ENCODE measurements at places on chromosomes 16 and 17. TPM values are rescaled to one million over a fixed set of nuclear protein-coding genes. Genes with fewer than 3 reads are reported as not detected.

GRCh38 chr17:78862073-78863023 lies 21.7 kb upstream of the USP36 start:
- DNase-seq = no peak

- no peak for DNase-seq
Observed at GRCh38 chr16:67445441-67445912, 14.6 kb downstream of the HSD11B2 start.

UQCRC2 gene
- total RNA-seq = 175 TPM

CCL3 gene
- not detected for total RNA-seq

DNA sequence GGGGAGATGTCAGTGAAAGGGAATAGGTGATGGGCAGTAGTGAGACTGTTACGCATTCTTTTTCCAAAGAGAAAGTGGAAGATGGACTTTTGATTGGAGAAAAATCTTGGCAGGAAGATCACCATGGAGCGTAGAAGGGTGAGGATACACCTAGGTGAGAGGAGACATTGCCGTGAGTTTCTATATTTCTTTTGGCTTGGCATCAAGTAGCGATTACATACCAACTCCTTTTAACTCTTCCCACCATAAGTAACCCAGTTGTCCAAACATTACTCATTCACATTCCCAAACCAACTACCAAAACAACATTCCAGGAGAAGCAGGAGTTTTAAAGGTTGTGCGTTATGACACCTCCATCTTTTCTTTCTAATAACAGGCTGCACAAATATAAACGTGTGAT lies 10.7 kb upstream of the KRT28 start:
- DNase-seq = no peak

CDRT15 gene
- total RNA-seq = not detected

STH gene
- not detected for total RNA-seq

- no peak for DNase-seq
Observed at GRCh38 chr17:30351735-30352134, 17.9 kb upstream of the TMIGD1 start.

DNA sequence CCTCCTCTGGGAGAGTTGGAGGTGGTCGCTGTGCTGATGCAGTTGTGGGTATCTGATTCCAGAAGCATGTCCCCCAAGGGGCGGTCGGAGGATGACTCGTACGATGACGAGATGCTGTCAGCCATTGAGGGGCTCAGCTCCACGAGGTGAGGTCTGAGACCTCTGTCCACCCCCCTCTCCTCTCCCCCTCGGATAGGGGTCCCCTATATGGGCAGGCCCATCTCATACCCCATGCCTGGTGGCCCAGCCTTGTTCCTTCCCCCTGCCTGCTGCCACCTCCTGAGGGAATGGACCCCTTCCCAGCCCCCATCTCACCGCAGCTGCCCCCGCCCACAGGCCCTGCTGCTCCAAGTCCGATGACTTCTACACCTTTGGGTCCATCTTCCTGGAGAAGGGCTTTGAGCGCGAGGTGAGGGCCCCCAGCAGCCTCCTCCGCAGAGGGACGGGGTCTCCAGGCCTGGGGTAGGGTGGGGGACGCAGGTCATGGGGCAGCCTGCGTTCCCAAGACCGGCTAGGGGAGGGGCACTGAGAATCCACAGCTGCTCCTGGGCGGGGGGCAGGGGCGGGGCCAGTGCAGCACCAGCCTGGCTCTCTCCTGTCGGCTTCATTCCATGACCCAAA lies 39.2 kb downstream of the ADCY7 start:
- no peak for DNase-seq

DNA sequence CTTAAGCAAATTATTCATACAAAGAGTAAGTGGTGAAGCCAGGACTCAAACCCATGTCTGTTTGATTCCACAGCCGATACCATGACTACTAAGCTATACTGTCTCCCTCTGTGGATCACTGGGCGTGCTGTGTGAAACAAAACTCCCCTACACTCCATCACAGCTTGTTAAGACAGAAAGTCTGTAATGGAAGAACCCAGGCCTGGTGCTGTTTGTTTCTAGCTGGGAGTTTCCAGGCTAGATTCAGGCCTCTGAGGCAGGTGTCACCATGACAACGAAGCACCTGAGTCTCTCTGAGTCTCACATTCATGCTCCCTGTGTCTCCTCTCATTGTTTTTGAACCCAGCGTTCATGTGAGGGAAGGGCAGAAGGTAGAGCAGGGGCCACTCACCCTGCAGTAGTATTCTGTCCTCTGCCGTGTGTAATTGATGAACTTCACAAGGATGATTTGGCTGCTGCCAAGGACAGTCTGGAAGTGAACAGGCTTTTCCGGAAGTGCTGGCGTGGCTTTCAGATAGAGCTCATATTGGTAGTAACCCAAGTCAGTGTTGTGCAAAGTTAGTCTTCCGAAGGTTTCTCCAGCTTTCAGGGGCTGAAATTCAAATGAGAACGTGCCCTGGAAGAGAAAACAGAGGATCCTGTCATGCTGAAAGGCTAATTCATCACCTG lies 8.6 kb upstream of the VAC14 start:
- DNase-seq = no peak

DNA sequence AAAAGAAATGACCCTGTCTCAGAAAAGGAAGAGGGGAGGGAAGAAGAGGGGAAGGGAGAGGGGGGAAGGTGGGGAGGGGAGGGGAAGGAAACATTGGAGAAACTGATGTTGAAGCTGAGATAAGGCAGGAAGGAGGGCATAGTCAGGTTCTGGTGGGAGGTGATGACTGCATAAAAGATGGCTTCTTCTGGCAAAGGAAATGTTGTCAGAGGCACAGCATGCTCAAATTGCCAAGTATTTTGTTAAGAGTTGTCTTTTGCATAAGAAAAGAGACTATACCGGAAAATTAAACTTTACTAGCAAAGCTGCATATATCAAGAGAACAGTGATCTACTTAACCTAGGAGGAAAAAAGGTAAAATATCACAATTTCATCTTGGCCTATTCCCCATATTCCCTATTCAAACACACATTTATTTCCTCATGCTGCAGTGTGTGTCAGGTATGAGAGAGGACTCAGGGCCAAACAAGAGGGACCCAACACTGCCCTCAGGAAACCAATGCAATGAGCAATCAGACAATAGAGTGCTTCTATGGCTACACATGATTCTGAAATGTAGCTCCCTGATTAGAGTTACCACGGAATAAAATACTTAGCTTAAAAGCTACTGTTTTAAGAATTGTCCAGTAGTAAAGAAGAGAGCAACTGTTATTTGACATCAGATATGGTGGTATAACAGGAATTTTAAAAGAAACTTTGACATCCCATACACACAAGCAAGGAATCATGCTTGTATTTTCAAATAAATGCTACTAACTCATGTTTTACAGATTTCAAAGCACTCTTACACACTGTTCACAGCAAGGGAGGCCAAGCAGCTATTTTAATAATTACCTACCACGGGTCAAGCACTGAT lies 80.9 kb downstream of the PARN start:
- no peak for DNase-seq

DNA sequence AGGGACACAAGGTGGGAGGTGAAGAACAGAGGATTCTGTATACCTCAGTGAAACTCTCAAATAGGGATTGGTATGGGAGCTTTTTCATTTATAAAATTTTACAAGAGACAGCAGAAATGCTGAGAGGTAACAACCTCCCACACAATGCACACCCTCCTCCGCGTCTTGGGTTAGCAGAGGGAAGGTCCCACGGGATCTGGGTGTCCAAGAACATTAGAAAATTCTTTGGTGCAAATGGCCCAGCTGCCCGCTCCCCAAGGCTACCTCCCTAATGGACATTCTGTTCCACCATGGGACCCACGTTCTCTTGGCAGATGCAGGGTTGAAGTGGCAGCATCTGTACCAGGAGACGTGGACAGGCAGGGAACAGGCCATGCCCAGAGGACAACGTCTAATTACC lies 22.5 kb downstream of the GPR139 start:
- DNase-seq = no peak

AKAP10 gene
- total RNA-seq = 33.4 TPM

KRT33B gene
- not detected for total RNA-seq

ACSM2A gene
- total RNA-seq = not detected

GRCh38 chr16:57999366-57999970 lies 1.0 kb downstream of the ZNF319 start:
- DNase-seq = peak; percentile 36

GRCh38 chr17:49564638-49565037 lies 11.0 kb upstream of the NXPH3 start:
- DNase-seq = no peak

DNA sequence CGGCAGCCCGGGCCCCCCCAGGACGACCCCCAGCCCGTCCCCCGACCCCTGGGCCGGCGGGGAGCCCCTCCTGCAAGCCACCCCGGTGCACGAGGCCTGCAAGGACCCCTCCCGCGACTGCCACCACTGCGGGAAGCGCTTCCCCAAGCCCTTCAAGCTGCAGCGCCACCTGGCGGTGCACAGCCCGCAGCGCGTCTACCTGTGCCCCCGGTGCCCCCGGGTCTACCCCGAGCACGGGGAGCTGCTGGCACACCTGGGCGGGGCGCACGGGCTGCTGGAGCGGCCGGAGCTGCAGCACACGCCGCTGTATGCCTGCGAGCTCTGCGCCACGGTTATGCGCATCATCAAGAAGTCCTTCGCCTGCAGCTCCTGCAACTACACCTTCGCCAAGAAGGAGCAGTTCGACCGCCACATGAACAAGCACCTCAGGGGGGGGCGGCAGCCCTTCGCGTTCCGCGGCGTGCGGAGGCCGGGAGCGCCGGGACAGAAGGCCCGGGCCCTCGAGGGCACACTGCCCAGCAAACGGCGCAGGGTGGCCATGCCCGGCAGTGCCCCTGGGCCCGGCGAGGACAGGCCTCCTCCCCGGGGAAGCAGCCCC lies 15.6 kb upstream of the ZFPM1 start:
- peak; percentile 87 for DNase-seq

GRCh38 chr16:12763517-12763916 lies 40.2 kb downstream of the CPPED1 start:
- no peak for DNase-seq

DNA sequence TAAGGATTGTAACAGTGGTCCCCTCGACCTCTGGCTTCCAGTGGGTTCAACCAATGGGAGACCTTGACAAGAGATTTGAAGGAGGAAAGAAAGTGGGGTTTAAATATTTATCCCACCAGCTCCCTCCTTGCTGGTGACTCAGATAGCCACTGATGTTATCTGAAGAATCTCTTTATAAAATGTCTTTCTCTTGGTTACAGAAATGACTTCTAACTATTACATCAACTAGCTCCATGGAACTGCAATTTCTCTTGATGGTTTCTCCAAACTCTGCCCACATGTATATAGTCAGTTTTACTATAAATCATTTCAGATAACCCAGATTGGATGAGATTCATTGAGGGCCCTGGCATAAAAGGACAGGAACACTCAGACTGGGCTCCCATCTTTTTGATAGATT lies 920.2 kb upstream of the SOX9 start:
- no peak for DNase-seq

TERB1 gene
- total RNA-seq = not detected

- DNase-seq = peak; percentile 51
Observed at GRCh38 chr16:78705694-78706093, 606.2 kb downstream of the WWOX start.

DNA sequence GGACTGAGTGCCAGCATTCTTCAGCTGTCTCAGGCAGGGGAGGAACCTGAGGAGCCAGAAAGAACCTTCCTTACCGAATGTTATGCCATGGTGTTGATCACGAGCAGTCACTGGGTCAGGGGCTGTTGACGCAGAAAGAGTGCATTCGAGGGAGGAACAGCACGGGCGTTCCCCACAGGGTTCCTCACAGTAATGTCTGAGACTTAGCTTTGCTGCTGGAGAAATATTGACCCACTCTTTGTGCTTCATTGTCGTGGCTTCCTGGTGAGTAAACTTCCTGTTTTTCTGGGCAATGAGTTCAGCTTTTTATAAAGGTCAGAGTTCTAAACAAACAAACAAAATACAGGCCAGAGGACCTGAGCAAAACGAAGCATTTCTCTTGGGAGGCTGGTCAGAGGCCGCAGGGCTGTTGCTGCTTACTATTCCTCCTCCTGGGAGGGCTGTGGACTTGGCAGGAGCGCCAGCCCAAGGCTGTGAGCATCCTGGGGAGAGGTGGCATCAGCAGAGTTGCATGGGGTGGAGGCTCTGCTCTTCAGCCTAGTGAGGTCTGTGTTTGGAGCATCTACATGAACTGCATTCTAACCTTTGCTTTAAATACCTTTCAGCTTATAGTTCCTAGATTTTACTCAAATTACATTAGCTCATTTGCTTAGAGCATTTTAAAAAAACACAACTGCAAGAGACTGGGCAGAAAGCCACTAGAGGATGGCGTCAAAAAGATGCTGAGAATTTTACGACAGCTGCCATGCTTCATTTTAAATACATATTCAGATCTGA lies 143.1 kb upstream of the CACNG5 start:
- no peak for DNase-seq

DNA sequence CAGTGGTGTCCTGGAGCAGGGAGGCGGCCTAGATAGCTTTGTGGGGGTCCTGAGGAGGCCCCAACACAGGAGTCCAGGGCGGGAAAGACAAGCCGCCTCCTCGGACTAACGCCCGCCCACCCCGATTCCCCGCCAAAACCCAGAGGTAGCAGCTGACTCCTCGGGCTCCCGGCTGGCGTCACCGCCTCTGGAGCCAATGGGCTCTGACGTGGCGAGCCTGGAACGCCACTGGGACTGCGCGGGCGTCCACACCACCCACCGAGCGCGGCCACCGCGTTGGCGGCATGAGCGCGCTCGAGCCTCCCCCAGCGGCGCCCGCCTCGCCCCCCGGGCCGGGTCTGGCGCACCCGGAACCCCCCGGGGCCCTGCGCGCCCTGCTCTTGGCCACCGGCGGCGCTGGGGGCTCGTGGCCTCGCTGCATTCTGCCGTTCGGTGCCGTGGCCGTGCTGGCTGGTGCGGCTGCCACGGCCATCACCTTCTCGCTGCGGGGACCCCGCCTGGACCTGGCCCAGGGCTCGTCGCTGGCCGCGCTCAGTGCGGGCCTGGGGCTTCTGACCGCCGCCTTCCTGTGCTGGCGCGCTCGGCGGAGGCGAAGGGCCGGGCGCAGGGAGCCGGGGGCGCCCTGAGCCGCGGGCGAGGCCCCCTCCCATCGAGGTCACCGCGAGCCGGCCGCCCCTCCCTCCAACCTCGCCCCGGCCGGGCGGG lies 3.4 kb upstream of the NTN3 start:
- peak; percentile 84 for DNase-seq

GRCh38 chr16:31084584-31085302 lies 4.0 kb downstream of the PRSS53 start:
- no peak for DNase-seq

- DNase-seq = peak; percentile 59
Observed at GRCh38 chr17:39547713-39548478, 59.8 kb downstream of the NEUROD2 start.

Data from neural progenitor cell (in vitro differentiated cells).